Activated CD4-positive, alpha-beta T cell treated with anti-CD3 and anti-CD28 coated beads, Interleukin-2, amount 10 ng/mL, durations not matched to agents 7 days and 5 days (primary cell): ENCODE measurements at places on chromosomes 13 and 19. TPM values are rescaled to one million over a fixed set of nuclear protein-coding genes. Genes with fewer than 3 reads are reported as not detected.

DNA sequence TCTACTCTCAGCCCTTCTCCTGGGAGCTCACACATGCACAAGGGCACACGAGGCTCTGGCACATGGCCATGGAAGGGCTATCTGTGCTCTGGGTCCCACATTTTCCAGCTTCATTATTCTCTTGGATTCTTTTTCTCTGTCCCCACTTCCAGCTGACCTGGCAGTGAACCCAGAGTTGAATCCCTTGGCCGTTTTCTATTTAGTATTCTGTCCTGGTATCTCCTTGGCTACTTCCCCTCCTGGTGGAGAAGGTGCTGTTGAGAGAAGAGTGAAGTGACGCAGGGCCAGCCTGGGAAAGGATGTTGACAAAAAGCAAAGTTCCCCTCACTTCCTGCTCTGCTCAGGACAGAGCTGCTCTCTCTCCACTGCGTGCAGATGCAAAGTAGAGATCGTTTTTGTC is 303.1 kb downstream of the IRS2 start:
- H3K36me3 ChIP-seq = no peaks in the 10 kb centered on the region
- H3K4me3 ChIP-seq = no peak overlapping the region
- H3K27me3 ChIP-seq = peaks cover 3% of the 10 kb centered on the region

DNA sequence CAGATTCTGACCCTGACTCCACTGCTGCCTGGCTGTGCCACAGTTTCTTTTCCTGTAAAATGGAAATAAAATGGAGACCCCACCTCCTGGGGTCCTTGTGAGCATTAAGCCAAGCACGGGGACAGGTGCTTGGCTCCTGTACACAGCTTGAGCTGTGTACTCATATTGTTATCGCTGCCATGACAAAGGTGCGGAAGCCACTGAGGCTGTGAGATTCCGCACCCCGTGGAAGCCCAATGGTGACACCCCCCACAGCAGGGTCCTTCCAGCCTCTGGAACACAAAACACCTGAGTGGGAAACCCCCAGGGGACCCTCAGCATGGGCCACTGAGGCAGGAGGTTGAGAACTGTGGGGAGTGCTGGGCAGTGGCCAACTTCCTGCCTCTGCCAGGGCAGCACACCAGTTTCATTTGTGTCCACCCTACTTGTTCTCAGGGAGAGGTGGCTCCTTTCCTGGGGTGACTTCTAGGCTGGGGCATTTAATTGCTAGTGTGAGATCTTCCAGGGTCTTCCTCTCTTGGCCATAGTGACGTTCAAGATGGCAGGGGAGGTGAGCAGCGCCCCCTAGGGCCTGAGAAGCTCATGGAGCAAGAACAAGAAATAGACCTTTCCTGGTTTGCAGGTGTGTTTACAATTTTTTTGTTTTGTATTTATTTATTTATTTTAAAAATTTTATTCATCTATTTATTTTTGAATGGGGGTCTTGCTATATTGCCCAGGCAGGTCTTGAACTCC is 5.4 kb upstream of the JSRP1 start:
- no peaks in the 10 kb centered on the region for H3K27me3 ChIP-seq
- H3K27ac ChIP-seq = peak overlapping the region; percentile 71
- H3K4me1 ChIP-seq = peaks cover 39% of the 10 kb centered on the region
- DNase-seq = peak; percentile 61

- peaks cover 26% of the 10 kb centered on the region for H3K4me1 ChIP-seq
- peaks cover 26% of the 10 kb centered on the region for H3K27me3 ChIP-seq
Observed at GRCh38 chr19:45151320-45151719, 9.5 kb downstream of the NKPD1 start.

The PSG3 gene
- total RNA-seq = not detected
